ENCODE measurements at places on chromosomes 11 and 22. TPM values are rescaled to one million over a fixed set of nuclear protein-coding genes. Genes with fewer than 3 reads are reported as not detected.
A peak's percentile ranks its signal among the peaks of the same experiment; 100 is the strongest.

GRCh38 chr22:38504731-38505540 is 1.2 kb downstream of the DDX17 start:
- DNase-seq, result no peak
- peaks cover 21% of the 10 kb centered on the region for H3K36me3 ChIP-seq
- H3K4me3 ChIP-seq, result peak overlapping the region; percentile 97
- peaks cover 46% of the 10 kb centered on the region for H3K4me1 ChIP-seq

GRCh38 chr11:34707462-34707840 is 86.6 kb downstream of the EHF start:
- H3K27ac ChIP-seq, result no peak overlapping the region
- DNase-seq, result no peak
- no peaks in the 10 kb centered on the region for H3K4me1 ChIP-seq
- H3K27me3 ChIP-seq, result no peaks in the 10 kb centered on the region

GRCh38 chr11:114259551-114259983 is 36.6 kb upstream of the NNMT start:
- DNase-seq, result no peak
- H3K4me3 ChIP-seq, result no peak overlapping the region
- peaks cover 6% of the 10 kb centered on the region for H3K36me3 ChIP-seq

The OR2D2 gene
- total RNA-seq, result not detected

DNA sequence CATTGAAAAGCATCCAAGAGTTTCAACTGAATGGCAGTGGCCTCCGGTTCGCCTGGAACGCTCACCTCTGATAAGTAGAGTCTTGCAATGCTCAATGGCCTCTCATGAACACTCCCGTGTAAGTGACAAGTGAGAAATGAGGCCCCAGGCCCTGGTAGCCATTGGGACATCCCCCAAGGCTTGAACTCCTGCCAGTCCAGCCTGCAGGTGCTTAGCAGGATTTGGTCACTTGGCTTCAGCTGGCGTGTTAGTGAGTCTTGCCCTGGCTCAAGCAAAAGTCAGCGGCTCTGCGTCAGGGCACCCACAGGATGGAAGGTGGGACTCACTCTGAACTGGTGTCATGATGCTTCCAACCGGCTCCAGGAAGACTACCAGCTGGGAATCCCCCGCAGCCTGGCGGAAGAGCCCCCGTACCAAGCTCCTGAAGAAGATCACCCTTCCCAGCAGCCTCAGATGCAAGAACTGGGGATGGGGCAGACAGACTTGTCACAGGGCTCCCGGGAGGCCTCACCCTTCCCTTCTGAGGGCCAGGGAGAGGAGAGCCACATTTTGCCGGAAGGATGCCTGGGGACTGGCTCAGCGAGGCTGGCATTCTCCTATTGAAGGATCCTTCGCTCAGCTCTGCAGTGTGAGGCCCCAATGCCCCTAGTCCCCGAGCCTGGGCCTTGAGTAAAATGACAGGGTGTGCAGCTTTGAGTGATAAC is 19.3 kb downstream of the MB start:
- no peaks in the 10 kb centered on the region for H3K27me3 ChIP-seq
- no peak overlapping the region for H3K4me3 ChIP-seq
- H3K36me3 ChIP-seq, result no peaks in the 10 kb centered on the region
- H3K27ac ChIP-seq, result no peak overlapping the region
- H3K4me1 ChIP-seq, result peaks cover under 1% of the 10 kb centered on the region

The CXCR5 gene
- total RNA-seq, result 0.27 TPM

- peak overlapping the region; percentile 50 for H3K4me3 ChIP-seq
- DNase-seq, result peak; percentile 94
- H3K36me3 ChIP-seq, result no peaks in the 10 kb centered on the region
- H3K27me3 ChIP-seq, result no peaks in the 10 kb centered on the region
These were observed 9.7 kb upstream of the MALAT1 start for GRCh38 chr11:65489035-65489705.

GRCh38 chr22:25668437-25668836 is 73.6 kb upstream of the MYO18B start:
- no peaks in the 10 kb centered on the region for H3K27me3 ChIP-seq
- H3K4me3 ChIP-seq, result no peak overlapping the region
- peaks cover 2% of the 10 kb centered on the region for H3K4me1 ChIP-seq
- no peaks in the 10 kb centered on the region for H3K36me3 ChIP-seq
- DNase-seq, result no peak
- no peak overlapping the region for H3K27ac ChIP-seq

DNA sequence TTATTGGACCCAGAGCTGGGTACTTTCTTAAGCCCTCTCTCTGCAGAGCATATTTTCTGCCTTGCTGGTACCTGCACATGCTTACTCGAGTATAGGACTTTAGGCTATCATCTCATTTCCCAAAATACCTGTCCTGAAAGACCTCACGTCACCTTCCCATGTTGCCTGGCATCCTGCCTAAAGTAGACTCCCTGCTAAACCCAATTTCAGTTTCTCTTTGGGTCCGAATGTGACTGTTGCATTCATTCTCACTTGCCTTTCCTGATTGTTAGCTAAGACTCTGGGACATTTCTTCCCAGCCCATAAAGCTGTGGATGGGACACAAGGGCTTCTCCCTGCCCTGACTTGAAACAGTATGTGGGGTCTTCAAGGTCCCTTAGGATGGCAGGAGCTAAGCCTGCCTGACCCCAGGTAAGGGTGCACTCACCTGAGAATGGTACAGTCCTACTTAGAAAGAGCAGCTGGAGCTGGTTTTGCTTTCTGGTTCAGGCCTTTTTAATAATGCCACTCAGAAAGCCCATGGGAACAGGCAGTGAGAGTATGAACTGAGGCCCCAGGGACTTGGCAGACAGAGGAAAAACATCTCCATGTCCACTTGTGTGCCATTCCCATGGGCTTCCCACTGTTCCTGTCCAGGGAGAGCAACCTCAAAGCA is 12.9 kb downstream of the OR51E2 start:
- DNase-seq, result no peak
- H3K4me1 ChIP-seq, result peaks cover 10% of the 10 kb centered on the region
- H3K27ac ChIP-seq, result no peak overlapping the region
- H3K27me3 ChIP-seq, result no peaks in the 10 kb centered on the region

Data from chondrocyte (in vitro differentiated cells).